ENCODE measurements at places on chromosomes 2 and 18. TPM values are rescaled to one million over a fixed set of nuclear protein-coding genes. Genes with fewer than 3 reads are reported as not detected.
A peak's percentile ranks its signal among the peaks of the same experiment; 100 is the strongest.

GRCh38 chr2:88398180-88398579 lies 54.3 kb downstream of the FOXI3 start:
- no peak for DNase-seq

DNA sequence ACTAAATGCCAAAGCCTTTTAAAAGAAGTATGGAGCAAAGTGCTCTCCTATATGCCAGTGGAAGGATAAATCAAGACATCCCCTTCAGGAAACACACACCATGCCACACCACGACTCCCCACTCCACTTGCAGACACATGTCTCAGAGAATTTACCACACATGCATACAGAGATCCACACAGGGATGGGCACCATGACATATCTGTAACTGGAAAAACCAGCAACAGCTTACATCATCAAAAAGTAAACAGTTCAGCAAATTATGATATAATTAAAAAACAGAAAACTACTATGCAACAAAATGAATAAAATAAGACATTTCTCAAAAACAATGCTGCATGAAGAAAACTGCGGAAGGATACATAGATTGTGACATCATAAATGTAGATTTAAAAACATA lies 29.6 kb downstream of the RBMS1 start:
- no peak for DNase-seq

GRCh38 chr2:122266636-122267035 lies 511.2 kb downstream of the TSN start:
- peak; percentile 49 for DNase-seq

GRCh38 chr2:239232195-239232578 lies 168.6 kb downstream of the HDAC4 start:
- no peak for DNase-seq

The LCT gene
- not detected for polyA plus RNA-seq

GRCh38 chr2:28160986-28161425 lies 231.7 kb upstream of the FOSL2 start:
- DNase-seq = no peak
